ENCODE measurements at places on chromosomes 4 and X.

DNA sequence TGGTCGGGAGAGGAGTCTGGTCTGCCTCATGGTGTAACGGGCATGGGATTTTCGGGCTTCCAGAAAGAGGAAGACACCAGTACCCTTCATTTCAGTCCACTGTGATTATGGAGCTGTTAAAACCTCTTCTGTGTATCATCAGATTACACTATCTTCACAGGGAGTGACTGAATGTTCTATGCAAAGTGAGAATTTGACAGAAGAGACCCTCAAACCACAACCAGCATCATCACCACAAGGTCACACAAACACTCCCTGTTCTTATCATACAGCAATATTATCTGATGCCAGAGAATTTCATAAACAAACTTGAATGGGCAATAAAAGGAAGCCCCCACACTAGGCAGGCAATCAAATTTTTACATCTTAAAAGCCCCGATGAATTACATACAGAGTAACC lies 164.2 kb downstream of the PDGFRA start:
- H3K27ac ChIP-seq, result no peak overlapping the region
- H3K27me3 ChIP-seq, result no peaks in the 10 kb centered on the region
- no peaks in the 10 kb centered on the region for H3K4me1 ChIP-seq
- no peak for DNase-seq
- no peaks in the 10 kb centered on the region for H3K36me3 ChIP-seq

DNA sequence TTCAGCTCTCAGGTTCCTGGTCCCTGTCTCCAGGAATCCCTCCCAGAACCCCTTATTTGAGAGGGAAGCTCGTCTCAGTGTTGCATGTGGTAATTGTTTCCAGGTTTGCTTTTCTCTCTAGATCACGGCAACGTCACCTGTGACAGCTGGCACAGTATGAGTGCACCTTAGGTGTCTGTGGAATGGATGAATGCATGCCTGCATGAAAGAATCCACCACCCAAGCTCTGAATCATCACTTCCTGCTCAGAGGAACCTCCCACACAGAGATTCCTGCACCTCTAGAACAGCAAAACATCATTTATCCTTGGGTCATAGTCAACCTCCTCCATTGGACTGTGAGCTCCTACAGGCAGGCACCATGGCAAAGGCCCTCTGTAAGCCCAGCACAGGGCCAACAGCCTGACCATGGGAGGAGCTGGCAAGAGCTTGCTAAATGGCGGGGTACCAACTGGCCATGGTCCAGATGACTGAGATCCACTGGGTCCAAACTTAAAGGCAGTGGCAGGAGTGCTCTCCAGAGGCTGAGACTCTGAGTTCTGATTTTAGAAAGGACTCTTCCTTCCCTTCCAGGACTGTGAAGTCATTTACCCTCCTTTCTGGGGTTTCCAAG lies 116.2 kb downstream of the SLC2A9 start:
- H3K27ac ChIP-seq, result no peak overlapping the region
- H3K4me1 ChIP-seq, result no peaks in the 10 kb centered on the region
- DNase-seq, result no peak
- H3K4me3 ChIP-seq, result no peak overlapping the region

- no peaks in the 10 kb centered on the region for H3K4me1 ChIP-seq
- no peak for DNase-seq
- H3K27ac ChIP-seq, result no peak overlapping the region
Measured at GRCh38 chr4:61648264-61648663, 448.1 kb downstream of the ADGRL3 start.

GRCh38 chrX:108464604-108465003 lies 25.0 kb downstream of the COL4A5 start:
- no peak overlapping the region for H3K27ac ChIP-seq
- no peaks in the 10 kb centered on the region for H3K27me3 ChIP-seq
- no peak for DNase-seq
- no peaks in the 10 kb centered on the region for H3K36me3 ChIP-seq
- H3K4me1 ChIP-seq, result no peaks in the 10 kb centered on the region

- H3K4me1 ChIP-seq, result no peaks in the 10 kb centered on the region
- H3K27me3 ChIP-seq, result no peaks in the 10 kb centered on the region
- no peak for DNase-seq
- no peak overlapping the region for H3K27ac ChIP-seq
- H3K36me3 ChIP-seq, result no peaks in the 10 kb centered on the region
- H3K4me3 ChIP-seq, result no peak overlapping the region
Measured at GRCh38 chr4:97279391-97279790, 863.9 kb downstream of the STPG2 start.

DNA sequence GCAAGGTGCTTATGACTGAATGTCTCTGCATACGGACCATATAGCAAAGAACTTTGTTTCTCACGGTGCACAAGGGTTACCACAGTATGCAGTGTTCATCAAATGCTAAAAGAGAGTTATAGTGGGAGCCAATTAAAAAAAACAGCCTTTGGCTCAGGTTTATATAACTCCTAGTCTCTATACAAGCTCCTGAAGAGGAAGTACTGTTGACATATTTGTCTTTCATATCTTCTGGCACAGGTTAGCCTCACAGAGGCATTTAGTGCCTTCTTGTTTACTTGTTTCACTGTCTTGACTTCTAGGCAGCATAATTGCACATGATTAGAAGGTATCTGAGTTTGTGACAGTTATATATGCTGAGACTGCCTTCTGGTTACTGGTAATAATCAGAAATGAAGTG lies 158.8 kb upstream of the FAM47C start:
- no peak overlapping the region for H3K27ac ChIP-seq
- H3K4me1 ChIP-seq, result no peaks in the 10 kb centered on the region
- H3K4me3 ChIP-seq, result no peak overlapping the region
- no peaks in the 10 kb centered on the region for H3K36me3 ChIP-seq
- no peaks in the 10 kb centered on the region for H3K27me3 ChIP-seq
